Mesothelial cell of epicardium (in vitro differentiated cells): ENCODE measurements at places on chromosomes 1 and 21. TPM values are rescaled to one million over a fixed set of nuclear protein-coding genes. Genes with fewer than 3 reads are reported as not detected.
A peak's percentile ranks its signal among the peaks of the same experiment; 100 is the strongest.

DNA sequence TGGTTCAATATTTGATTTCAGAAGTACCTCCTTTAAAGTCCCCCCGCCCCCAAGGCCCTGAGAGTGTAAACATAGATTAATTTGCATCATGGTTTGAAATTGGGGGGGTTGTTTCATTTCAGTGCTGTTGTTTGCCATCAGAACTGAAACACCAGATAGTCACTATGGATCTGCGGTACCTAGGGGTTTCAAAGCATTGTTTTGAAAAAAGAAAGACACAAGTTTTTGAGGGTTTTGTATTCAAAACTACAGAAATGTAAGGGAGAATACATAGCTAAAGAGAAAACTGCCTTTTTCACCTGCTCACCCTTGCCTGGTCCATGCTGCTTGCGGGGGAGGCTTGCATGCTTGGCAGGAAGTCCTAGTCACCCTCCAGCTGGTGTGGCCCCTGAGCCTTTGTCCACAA, 59.3 kb downstream of the ACP6 start:
- H3K4me3 ChIP-seq: no peak overlapping the region
- no peak overlapping the region for H3K27ac ChIP-seq
- H3K27me3 ChIP-seq: no peaks in the 10 kb centered on the region

Gene SYT2
- 3.1 to 3.3 TPM (median 3.1 TPM) in 3 replicates for total RNA-seq

Gene GJA5
- total RNA-seq: 0.61 to 1.3 TPM (median 0.62 TPM) in 3 replicates

GRCh38 chr21:44752671-44753235, 41.4 kb upstream of the TSPEAR start:
- H3K4me1 ChIP-seq: peaks cover 12% of the 10 kb centered on the region
- H3K27ac ChIP-seq: no peak overlapping the region
- peaks cover 10% of the 10 kb centered on the region for H3K27me3 ChIP-seq
- no peak overlapping the region for H3K4me3 ChIP-seq
- peak; percentile 2 for DNase-seq
- peaks cover 8% of the 10 kb centered on the region for H3K36me3 ChIP-seq

Gene ERRFI1
- 124 to 134 TPM (median 130 TPM) in 3 replicates for total RNA-seq

GRCh38 chr1:247330548-247331171, 1.0 kb downstream of the ZNF496 start:
- no peaks in the 10 kb centered on the region for H3K27me3 ChIP-seq
- H3K4me1 ChIP-seq: peaks cover 38% of the 10 kb centered on the region
- H3K36me3 ChIP-seq: peaks cover 5% of the 10 kb centered on the region
- H3K4me3 ChIP-seq: peak overlapping the region; percentile 89
- peak overlapping the region; percentile 90 for H3K27ac ChIP-seq

Gene RIPPLY3
- total RNA-seq: 0.22 to 0.54 TPM (median 0.38 TPM) in 3 replicates
